ENCODE measurements at places on chromosomes 11 and 22.
A peak's percentile ranks its signal among the peaks of the same experiment; 100 is the strongest.

DNA sequence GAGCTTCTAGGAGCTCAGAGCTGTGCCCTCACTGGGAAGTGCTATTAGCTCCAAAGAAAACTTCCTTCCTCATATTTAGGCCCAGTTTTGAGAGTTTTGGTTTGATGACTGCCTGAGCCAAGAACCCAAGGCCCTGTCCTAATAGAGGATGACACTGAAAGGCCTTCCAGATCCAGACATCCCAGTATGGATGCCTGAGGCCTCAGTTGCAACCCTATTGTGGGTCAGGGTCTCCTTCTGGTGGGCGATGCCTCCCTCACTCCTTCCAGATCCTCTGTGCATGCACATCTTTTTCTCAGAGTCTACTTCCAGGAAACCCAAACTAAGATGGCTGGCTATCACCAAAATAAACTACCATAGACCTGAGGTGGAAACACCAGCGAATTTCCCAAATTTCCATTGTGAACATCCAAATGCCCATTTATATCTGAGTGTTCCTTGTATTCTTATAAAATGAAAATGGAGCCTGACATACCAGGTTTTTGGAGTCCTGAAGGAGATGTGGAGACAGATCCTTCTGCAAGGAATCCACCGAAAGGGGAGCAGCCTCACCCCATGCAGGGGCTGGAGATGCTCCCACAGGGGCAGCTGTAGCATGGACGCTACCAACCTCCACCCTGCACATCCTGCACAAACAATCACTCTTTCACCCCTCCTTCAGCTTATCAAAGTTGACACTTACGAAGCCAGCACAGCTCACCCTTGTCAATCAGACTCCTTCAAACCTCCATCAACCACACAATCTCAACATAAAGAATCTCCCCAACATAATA, 61.1 kb downstream of the GGTLC2 start:
- no peaks in the 10 kb centered on the region for H3K4me1 ChIP-seq
- no peak overlapping the region for H3K4me3 ChIP-seq
- no peaks in the 10 kb centered on the region for H3K27me3 ChIP-seq
- no peak overlapping the region for H3K27ac ChIP-seq
- DNase-seq = no peak

- no peaks in the 10 kb centered on the region for H3K36me3 ChIP-seq
- no peak for DNase-seq
- peaks cover 12% of the 10 kb centered on the region for H3K4me1 ChIP-seq
- H3K4me3 ChIP-seq = no peak overlapping the region
- no peaks in the 10 kb centered on the region for H3K27me3 ChIP-seq
Measured at GRCh38 chr11:113572136-113572735, 97.0 kb upstream of the DRD2 start.

DNA sequence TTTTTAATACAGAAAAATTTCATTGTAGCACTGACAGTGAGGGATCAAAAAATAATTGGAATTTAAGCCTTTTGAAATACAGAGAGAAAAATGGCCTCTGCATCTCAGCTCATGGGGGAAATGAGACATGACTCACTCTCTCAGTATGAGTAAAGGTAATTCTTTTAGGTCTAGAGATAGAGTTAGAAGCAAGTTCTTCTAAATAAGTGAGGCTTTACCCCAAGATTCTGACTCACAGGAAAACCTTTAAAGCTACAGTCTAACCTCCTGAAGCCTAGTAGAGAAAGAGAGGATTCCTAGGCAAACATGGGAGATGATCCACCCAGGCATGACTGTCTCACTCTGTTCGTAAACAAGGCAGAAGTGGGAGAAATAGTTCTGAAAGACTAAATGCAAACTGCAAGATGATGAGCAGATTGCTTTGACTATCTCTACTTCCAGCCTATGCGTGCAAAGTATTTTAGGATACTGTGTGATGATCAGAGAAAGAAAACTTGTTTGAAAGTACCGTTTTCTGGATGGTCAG, 1003.3 kb upstream of the CCDC90B start:
- no peak overlapping the region for H3K27ac ChIP-seq
- H3K4me3 ChIP-seq = no peak overlapping the region
- no peak for DNase-seq
- H3K4me1 ChIP-seq = no peaks in the 10 kb centered on the region
- H3K27me3 ChIP-seq = no peaks in the 10 kb centered on the region
- no peaks in the 10 kb centered on the region for H3K36me3 ChIP-seq

- peaks cover 14% of the 10 kb centered on the region for H3K4me1 ChIP-seq
- no peak for DNase-seq
- H3K27me3 ChIP-seq = no peaks in the 10 kb centered on the region
- H3K4me3 ChIP-seq = no peak overlapping the region
Measured at GRCh38 chr22:39132281-39132680, 20.2 kb downstream of the CBX7 start.

- no peak for DNase-seq
- peak overlapping the region; percentile 93 for H3K27ac ChIP-seq
- H3K4me1 ChIP-seq = peaks cover 31% of the 10 kb centered on the region
- H3K36me3 ChIP-seq = peaks cover 8% of the 10 kb centered on the region
- no peaks in the 10 kb centered on the region for H3K27me3 ChIP-seq
Measured at GRCh38 chr11:130475426-130476053, 27.1 kb downstream of the ADAMTS15 start.

DNA sequence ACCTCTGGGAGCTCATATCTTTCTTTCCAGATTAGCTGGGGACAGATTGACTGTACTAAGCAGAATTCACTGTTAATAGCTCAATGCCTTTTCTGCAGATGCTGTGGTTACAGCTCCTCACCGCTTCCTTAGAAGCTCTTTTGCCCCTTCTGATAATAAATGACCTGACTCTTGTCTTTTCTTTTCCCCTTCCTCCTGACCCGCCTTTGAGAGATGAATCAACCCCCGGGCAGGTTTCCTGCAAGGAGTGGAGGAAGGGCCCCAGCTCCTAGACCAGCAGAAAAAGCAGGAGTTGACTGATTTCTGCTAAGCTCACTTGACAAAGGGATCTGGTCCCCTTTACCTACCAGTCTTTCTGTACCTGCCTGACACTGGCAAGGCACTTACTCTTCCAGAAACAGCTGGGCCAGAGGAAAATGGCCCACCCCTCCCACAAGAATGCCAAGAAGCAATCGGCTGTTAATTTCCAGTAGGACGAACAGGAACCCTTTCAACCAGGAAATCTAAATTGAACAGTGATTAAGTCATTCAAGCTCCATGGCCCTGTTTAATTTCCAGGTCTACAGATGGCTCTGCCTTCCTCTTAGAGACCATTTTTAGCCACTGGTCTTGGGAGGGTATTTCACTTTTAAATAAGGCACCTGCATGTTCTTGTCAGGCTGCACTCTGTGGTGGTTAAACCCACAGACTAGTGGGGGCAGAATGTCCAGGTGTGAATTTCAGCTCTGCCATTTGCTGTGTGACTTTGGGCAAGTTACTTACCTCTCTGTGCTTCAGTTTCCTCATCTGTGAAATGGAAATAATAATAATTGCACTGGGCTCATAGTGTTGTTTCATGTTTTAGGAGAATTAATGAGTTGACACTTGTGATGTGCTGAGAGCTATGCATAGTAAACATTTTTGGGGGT, 67.5 kb downstream of the PRR5L start:
- H3K36me3 ChIP-seq = no peaks in the 10 kb centered on the region
- peaks cover 15% of the 10 kb centered on the region for H3K27me3 ChIP-seq
- no peak overlapping the region for H3K27ac ChIP-seq
- peaks cover 11% of the 10 kb centered on the region for H3K4me1 ChIP-seq

DNA sequence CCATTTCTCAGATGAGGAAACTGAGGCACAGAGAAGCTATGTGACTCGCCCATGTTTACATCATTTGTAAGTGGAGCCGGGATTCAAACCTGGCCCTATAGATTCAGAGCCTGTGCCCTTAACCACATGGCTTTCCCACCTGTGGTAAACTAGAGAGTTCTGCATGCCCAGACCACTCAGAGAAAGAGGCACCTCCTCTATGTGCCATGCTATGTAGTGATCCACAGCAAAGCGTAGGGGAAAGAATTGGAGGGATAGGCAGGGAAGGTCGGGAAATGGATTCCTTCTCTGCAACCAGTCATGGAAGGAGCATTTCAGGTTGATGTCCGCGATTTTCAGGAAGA, 15.4 kb upstream of the POU2AF2 start:
- no peaks in the 10 kb centered on the region for H3K4me1 ChIP-seq
- DNase-seq = no peak
- H3K27ac ChIP-seq = no peak overlapping the region

DNA sequence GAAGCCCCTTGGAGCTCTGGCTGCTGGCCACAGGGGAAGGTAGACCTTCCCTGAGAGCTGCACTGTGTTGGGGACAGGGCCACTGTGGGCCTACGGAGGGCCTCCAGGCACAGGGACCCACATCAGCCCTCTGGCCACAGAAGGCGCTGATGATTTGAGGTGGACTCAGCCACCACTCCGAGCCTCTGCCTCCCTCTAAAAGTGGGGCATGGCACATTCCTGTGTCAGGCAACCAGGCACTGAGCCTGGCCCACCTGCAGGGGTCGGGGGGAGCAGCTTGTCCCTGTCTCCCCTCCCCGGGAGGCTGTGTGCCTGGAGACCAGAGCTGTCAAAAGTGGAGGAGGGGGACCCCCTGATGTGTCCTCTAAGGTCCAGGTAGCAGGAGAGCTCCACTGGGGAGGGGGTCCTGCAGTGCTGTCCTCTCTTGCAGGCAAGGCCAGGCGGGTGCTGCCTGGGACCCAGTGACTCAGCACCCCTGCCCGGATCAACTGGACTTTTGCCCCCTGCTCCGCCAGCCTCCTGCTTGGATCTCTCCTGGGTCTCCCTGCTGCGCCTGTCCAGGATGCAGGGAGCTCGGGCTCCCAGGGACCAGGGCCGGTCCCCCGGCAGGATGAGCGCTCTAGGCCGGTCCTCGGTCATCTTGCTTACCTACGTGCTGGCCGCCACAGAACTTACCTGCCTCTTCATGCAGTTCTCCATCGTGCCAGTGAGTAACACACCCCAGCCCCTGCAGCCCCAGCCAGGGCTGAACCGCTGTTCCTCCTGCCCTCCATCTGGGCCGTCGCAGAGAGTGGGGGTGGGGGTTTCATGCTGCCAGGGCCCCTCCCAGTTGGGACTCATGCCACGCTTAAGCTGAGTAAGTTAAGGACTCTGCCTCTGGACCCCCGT, 17.5 kb upstream of the CDKN1C start:
- no peak overlapping the region for H3K27ac ChIP-seq
- DNase-seq = no peak
- H3K36me3 ChIP-seq = no peaks in the 10 kb centered on the region
- H3K4me3 ChIP-seq = peak overlapping the region; percentile 68

- DNase-seq = no peak
- H3K36me3 ChIP-seq = no peaks in the 10 kb centered on the region
- no peak overlapping the region for H3K27ac ChIP-seq
- H3K27me3 ChIP-seq = no peaks in the 10 kb centered on the region
- no peak overlapping the region for H3K4me3 ChIP-seq
Measured at GRCh38 chr11:2576111-2576510, 123.7 kb downstream of the KCNQ1OT1 start.

GRCh38 chr11:117822074-117823033, 2.2 kb downstream of the FXYD2 start:
- no peaks in the 10 kb centered on the region for H3K27me3 ChIP-seq
- H3K27ac ChIP-seq = no peak overlapping the region
- no peak overlapping the region for H3K4me3 ChIP-seq
- DNase-seq = no peak

DNA sequence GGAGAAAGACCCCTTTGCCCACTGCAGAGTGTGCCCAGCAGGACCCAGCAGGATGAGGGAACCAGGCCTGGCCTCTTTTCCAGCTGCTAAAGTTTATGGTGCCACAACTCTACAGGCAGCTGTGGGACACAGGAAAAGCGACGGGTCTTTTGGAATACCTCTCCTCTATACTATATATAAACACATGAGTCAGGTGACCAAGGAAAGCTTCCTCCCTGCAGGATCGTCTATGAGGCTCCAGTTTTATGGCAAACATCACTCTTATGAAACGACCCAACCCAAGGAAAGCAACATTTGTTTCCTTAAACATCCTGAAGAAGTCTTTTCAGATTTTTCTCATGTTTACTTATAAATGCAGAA, 102.8 kb upstream of the AKIP1 start:
- H3K4me1 ChIP-seq = peaks cover 42% of the 10 kb centered on the region
- DNase-seq = no peak
- H3K36me3 ChIP-seq = no peaks in the 10 kb centered on the region
- no peak overlapping the region for H3K4me3 ChIP-seq
- peak overlapping the region; percentile 73 for H3K27ac ChIP-seq

DNA sequence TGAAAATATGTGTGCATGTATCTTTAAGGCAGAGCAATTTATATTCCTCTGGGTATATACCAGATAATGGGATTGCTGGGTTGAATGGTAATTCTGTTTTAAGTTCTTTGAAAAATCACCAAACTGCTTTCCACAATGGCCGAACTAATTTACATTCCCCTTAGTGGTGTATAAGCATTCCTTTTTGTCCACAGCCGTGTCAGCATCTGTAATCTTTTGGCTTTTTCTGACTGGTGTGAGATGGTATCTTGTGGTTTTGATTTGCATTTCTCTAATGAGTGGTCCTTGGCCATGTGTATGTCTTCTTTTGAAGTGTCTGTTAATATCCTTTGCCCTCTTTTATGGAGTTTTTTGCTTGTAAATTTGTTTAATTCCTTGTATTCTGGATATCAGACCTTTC, 24.3 kb downstream of the CCDC15 start:
- H3K4me3 ChIP-seq = no peak overlapping the region
- no peak for DNase-seq
- no peak overlapping the region for H3K27ac ChIP-seq
- H3K27me3 ChIP-seq = no peaks in the 10 kb centered on the region
- H3K4me1 ChIP-seq = no peaks in the 10 kb centered on the region

DNA sequence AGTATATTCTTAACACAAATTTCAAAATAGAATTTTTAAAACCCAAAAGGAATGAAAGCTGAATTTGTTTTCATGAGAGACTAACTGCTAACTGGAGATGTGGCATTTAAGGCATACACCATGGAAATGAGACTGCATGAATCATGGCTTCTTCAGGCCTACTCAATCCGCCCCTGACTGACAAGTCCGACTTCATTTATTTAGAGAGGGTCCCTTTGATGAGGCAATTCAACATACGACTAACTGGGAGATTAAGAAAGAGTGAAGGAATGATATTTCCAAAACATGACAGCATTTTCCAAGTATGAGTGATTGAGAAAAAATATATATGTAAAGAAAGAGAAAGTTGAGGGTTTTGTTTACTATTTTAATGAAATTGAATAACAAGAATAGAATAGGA, 720.1 kb downstream of the DLG2 start:
- no peak for DNase-seq
- H3K27ac ChIP-seq = no peak overlapping the region
- no peak overlapping the region for H3K4me3 ChIP-seq
- H3K36me3 ChIP-seq = no peaks in the 10 kb centered on the region
- peaks cover 13% of the 10 kb centered on the region for H3K4me1 ChIP-seq

GRCh38 chr22:35727436-35727835, 9.8 kb downstream of the APOL5 start:
- peak; percentile 33 for DNase-seq
- H3K27me3 ChIP-seq = no peaks in the 10 kb centered on the region
- peaks cover 28% of the 10 kb centered on the region for H3K4me1 ChIP-seq
- H3K4me3 ChIP-seq = no peak overlapping the region
- H3K36me3 ChIP-seq = no peaks in the 10 kb centered on the region
- H3K27ac ChIP-seq = no peak overlapping the region

- no peak overlapping the region for H3K27ac ChIP-seq
- no peaks in the 10 kb centered on the region for H3K36me3 ChIP-seq
- DNase-seq = no peak
Measured at GRCh38 chr11:64667154-64667745, 55.7 kb downstream of the NRXN2 start.

- H3K4me1 ChIP-seq = no peaks in the 10 kb centered on the region
- H3K4me3 ChIP-seq = no peak overlapping the region
- no peaks in the 10 kb centered on the region for H3K36me3 ChIP-seq
- H3K27me3 ChIP-seq = no peaks in the 10 kb centered on the region
- no peak for DNase-seq
Measured at GRCh38 chr11:26323837-26324236, 8.1 kb upstream of the ANO3 start.

Data from cardiac muscle cell (in vitro differentiated cells and primary cell).